Mesenteric fat pad (tissue), 1 donor: ENCODE measurements at places on chromosomes 1 and 21. TPM values are rescaled to one million over a fixed set of nuclear protein-coding genes. Genes with fewer than 3 reads are reported as not detected.

Gene KRTAP21-2
- not detected for total RNA-seq

Gene FOXD2
- 0.13 TPM for total RNA-seq

Gene SLC6A9
- 2.2 TPM for total RNA-seq

Gene SNX7
- total RNA-seq, result 14.3 TPM

- no peak for DNase-seq
Observed at GRCh38 chr1:90748668-90749067, 31.6 kb upstream of the BARHL2 start.
